WTC11 (cell line): ENCODE measurements at places on chromosomes 2 and 18. TPM values are rescaled to one million over a fixed set of nuclear protein-coding genes. Genes with fewer than 3 reads are reported as not detected.

ATP8B1 gene
- total RNA-seq: 2.7 to 5.6 TPM (median 3.9 TPM) in 3 replicates

DNAJC5G gene
- 0.18 to 0.44 TPM (median 0.34 TPM) in 3 replicates for total RNA-seq

GYPC gene
- 21.9 to 28.1 TPM (median 23.9 TPM) in 3 replicates for total RNA-seq

PLCD4 gene
- 0.11 to 0.28 TPM (median 0.14 TPM) in 3 replicates for total RNA-seq

SPRED2 gene
- total RNA-seq: 26.4 to 34.1 TPM (median 32.7 TPM) in 3 replicates

DNA sequence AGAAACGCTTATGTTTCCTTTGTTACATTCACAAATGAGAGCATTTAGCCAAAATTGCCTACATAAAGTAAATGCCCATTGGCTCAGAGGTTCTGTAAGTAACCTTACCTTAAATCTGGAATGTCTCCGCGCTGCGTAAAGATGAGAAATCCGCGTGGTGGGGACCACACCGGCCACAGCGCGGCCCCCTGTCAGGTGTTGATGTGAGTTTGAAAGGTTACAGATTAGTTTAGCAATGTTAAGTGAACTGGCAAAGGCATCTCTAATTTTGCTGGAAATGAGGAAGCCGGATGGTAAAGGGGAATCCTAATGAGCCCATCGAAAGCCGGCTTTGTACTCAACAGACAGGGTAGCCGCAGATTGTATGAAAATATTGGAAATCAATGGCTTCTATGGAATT is 11.8 kb downstream of the SALL3 start:
- DNase-seq: no peak

GRCh38 chr2:26542676-26543505 is 65.0 kb upstream of the OTOF start:
- DNase-seq: no peak

DNA sequence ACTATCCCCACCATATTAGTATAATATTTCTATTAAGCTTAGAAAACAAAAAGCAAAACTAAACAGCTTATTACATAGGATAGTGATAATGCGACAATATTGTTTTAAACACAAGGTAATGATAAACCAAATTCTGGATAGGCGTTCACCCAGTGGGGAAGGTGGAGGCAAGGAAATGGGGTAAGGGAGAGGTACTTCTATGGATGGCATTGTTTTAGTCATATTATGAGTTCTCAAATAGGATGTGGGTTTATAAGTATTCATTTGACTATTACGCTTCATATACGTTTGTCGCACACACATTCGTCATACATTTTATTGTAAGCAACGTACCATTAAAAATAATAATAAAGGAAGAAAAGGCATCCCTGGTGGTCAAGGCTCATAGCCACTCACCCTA is 88.8 kb upstream of the DNMT3A start:
- no peak for DNase-seq

- no peak for DNase-seq
Measured at GRCh38 chr18:58716060-58716756, 44.9 kb downstream of the MALT1 start.

GRCh38 chr18:23317975-23318675 is 135.0 kb upstream of the RIOK3 start:
- no peak for DNase-seq

DNA sequence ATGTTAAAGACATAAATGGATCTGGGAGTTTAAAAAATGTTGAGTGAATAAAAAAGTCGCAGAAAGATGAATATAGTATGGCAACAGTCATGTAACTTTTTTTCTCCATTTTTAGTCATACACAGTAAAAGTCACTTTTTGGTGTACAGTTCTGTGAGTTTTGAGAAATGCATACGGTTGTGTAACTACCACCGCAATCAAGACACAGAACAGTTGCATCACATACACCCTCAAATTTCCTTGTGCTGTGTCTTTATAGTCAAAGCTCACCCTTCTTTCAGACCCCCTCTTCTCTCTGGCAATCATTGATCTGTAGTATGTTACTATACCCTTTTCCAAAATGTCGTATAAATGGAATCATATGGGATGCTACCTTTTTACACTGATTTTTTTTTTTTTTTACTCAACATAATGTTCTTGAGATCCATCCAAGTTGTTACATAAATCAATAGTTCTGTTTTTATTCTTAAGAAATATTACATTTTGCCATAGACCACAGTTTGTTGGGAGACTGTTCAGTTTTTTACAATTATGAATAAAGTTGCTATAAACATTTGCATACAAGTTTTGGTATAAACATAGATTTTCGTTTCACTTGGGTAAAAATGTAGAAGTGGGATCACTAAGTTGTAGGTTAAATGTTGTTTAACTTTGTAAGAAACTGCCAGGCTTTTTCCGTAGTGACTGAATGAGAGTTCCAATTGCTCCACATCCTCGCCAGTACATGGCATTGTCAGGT is 35.4 kb upstream of the AGFG1 start:
- no peak for DNase-seq

- DNase-seq: no peak
Measured at GRCh38 chr2:189661957-189662321, 680 bp downstream of the ASNSD1 start.

GRCh38 chr2:231966886-231967285 is 5.4 kb downstream of the DIS3L2 start:
- no peak for DNase-seq

- DNase-seq: no peak
Measured at GRCh38 chr2:190979906-190980629, 33.9 kb downstream of the STAT1 start.
